ENCODE measurements at places on chromosomes 11 and 22.

DNA sequence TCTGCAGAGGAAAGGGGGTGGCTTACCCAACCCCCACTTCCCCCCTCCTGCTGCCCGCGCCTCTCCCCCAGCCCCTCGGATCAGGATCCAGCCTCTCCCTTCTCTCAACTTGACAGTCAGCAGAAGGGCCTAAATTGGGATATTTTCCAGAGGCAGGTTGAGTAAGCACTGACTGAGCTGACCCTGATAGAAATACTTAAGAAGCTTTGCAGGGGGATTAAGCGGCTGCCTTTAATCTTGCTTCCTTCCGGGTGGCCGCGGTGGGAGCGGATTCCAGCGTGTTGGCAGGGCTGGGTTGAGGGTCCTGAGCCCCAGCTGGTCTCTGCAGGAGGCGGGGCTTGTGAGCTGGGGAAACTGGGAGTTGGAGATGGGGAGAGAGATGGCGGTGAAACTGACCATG, 445.2 kb downstream of the NTM start:
- DNase-seq: no peak

GRCh38 chr22:28180804-28181731, 262.0 kb upstream of the PITPNB start:
- DNase-seq: no peak

DNA sequence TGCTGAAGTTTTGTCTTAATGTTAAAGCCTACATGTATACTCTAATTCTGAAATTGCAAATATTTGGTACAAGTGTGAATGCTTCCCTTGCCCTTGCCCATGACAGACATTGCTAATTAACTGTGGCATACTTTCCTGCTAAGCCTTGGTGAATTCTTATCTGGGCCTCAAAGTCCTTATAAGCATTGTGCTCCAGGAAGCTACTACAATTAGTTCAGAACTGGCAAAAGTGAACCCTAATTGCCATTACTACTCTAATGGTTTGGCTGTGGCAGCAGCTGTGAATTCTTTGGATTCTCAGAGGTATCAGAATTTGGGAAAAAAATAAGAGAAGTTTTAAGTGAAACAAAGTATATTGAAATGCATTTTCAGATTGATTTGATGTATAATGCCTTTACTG, 24.3 kb downstream of the EMSY start:
- DNase-seq: no peak

GRCh38 chr11:111982019-111982464, 43.2 kb upstream of the DLAT start:
- DNase-seq: peak; percentile 53

GRCh38 chr22:44330188-44330743, 17.5 kb upstream of the SHISAL1 start:
- DNase-seq: no peak

DNA sequence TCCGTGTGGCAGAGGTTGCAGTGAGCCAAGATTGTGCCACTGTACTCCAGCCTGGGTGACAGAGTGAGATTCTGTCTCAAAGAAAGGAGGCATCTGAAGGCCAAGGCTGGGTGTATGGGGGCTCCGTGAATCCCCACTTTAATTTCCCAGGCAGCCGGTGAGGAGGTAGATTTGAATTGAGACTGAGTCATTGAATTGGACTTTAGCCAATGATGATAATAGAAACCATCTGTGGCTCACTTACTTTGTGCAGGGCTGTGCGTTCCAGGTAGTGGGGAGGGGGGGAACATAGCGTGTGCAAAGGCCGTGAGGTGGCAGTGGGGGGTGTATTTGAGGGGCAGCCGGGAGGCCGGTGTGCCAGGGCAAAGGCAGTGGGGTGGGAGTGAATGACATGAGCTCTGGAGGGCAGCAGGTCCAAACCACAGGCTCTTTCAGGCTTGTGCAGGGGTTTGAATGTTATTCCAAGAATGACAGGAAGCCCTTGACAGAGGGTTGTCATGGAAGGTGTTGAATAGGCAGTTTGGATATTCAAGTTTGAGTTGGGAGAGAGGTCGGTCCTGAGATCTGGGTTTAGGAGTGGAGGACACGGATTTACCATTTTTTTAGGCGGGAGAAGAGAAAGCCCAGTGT, 6.1 kb downstream of the ARHGAP8 start:
- DNase-seq: no peak

DNA sequence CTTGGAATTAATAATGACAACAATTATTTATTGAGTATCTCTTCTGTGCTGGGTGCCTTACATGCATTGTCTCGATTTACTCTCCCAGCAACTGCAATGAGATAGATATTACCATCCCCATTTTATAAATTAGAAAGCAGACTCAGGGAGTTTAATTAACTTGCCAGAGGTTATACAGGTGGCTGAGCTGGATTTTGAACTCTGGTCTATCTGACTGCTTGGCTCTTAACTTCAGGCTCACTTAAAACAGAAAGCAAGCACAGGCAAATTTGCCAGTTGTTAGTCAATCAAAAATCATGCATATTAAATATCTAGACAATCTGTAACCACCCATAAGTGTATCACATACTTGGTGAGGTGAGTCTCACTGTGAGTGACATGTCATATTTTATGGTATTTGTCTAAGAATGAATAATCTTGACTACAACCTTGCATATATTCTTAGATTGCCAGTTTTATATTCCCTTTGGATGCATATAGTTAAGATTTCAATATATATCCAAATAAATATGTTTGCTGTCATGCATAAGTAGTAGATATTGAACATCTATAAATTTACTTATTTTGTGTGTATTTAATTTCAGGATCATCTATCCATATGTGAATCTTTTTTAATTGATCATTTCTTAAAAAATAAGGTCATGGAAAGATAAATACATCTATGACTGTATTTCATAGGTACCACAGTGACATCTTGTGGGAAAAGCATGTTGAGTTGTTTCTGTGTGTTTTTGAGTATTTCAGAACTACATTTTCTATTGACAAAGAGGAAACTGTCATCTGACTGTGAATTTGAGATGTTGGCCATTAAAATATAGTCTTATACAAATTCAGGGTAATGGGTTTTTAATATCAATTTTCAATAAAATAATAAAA, 112.0 kb upstream of the ARHGAP42 start:
- no peak for DNase-seq

DNA sequence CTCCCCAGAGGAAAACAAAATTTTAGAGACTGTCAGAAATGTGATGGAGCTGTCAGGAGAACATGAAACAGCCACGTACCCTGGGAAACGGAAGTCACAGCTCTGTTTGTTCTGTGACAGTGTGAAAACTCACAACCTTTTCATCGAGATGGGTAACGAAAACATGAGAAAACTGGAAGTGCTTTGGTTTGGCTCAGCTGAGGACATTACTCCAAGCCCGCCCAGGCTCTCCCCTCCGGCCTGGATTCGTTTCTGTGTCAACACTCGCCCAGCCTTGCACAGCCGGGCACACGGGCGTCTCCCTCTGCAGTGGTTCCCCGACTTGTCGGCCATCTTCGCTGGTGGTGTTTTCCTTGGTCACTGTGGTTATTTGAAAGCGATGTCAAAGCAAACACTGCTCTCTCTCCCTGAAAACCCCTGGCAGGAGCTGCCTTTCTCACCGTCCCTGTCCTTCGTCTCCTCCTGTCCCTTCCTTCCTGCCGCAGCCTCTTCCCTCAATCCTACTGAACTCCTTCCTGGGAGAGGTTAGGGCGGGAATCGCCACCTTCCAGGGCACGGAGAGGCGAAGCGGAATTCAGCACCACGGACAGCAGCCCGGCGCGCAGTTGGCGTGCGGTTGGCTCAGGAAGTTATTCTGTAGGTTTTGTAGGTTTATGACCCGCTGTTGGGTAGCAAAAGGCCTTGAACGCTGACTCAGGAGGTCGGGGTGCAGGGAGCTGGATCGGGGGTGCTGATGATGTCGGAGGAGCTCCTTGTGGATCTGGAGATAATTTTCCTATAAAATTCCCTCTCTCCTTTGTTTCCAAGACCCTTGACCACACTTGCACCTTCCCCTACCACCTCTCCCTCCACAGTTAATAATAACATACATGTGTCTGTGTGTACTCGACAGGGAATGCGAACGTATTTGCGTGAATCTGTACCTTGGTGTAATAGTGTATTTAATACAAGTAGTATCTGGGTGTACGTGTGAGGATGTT, 13.1 kb upstream of the RPS19BP1 start:
- no peak for DNase-seq

GRCh38 chr22:44389181-44389580, 76.4 kb upstream of the SHISAL1 start:
- no peak for DNase-seq

GRCh38 chr11:100631316-100631715, 55.8 kb upstream of the ARHGAP42 start:
- no peak for DNase-seq

DNA sequence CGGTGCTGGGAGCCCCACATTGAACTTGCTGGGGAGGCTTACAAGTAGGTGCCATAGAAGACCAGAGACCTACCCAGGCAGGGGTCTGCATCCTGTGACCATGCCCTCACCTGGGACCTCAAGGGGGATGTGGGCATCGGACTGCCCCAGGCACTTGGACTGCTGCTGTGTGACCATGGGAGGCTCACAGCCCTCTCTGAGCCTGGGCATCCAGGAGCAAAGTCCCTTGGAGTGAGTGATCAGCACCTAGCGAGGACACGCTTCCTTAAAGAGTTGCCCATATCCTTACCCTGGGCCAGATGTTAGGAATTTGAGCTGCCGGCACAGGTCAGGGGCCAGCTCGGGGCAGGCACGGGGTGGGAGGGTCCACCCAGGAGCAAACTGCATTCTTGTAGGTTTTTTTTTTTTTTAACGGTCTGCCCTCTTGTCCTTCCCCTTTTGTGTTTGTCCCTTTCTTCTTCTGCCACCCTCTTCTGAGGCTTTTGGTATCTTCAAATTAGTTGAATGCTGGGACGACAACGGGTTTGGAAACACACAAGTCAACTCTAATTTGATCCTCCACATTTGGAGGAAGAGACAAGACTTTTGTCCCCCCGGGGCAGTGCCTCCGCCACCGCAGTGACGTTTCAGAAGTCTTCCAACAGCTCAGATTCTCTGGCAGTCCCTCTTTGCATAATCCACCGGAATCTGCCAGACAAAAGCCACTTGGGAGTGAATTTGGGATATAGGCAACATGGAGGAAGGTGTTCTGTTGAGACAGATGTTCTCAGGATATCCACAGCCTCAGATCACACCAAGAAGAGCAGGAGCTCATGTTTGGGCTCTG, 46.1 kb upstream of the LINC01488 start:
- no peak for DNase-seq

- DNase-seq: no peak
These were observed 75.6 kb downstream of the TP53I11 start for GRCh38 chr11:44875037-44875436.

DNA sequence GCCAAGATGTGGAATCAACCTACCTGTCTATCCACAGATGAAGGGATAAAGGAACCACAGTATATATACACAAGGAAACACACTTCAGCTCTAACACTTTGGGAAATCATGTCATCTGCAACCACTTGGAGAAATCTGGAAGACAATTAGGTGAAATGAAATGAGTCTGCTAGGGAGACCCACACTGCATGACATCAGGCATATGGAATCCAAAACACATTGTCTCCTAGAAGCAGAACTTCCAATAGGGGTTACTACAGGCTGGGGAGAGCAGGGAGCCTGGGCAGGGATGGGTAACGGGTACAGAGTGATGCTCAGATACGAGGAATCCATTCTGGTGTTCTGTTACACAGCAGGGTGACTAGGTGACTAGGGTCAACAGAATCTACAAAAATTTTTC, 18.3 kb downstream of the RGL4 start:
- no peak for DNase-seq

DNA sequence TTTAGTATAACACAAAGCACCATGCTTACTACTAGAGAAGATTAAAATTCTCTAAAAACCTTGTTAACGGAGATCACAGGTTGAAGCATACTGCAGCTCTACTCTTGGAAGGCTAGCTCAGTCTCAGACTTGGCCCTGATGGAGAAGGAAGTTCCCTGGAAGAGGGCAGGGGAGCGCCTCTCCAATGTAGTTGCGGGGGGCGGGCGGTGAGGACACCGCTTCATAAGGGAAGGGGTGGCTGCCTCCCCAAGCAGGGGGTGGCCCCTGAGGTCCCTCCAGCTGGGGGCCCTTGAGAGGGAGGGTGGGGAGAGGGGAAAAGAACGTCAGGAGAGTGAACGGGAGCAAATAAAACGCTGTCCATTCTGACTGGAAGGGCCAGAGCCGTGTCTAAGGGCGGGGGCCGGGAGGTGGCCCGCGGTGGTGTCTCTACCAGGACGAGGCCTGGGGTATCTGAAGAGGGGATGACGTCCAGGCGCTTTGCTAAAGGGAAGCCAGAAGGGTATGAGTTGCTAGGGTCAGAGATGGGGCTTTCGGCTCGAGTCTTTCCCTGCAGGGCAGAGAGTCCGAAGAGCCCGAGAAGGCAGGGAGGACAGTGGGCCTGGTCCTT, 553 bp upstream of the USP47 start:
- DNase-seq: peak; percentile 9

GRCh38 chr11:94662065-94662779, 95.1 kb downstream of the PIWIL4 start:
- no peak for DNase-seq

DNA sequence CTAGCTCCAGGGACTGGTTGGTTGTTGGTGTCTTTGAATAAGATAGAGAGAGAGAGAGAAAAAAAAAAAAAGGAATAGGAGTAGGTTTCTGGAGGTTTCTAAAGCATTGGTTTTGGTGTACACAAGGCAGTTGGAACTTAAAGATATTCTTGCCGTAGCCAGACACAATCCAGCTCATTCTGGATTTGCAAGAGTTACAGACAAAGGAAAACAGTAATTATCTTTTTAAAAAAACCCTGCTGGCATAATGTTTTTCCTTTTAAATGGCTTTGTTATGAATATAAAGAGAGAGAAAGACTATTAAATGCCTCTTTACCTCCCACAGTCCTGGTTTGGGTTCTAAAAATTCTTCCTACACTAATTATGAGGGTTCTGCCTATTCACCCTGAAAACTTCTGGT, 120.4 kb upstream of the RAG2 start:
- DNase-seq: no peak

DNA sequence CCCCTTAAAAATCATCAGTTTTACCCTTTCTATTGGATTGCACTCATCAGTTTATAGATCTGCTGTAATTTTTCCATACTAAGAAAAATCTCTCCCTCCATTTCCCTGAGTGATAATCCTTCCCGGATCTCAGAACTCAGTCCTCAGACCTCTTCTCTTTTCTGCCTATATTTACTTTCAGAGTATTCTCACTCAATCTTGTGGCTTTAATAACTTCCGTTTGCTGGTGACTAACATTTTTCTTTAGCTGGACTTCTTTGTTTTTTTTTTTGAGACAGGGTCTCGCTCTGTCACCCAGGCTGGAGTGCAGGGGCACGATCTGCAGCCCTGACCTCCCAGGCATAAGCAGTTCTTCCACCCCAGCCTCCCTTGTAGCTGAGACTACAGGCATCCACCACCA, 10.4 kb downstream of the ATXN10 start:
- no peak for DNase-seq

GRCh38 chr11:41289408-41289807, 170.0 kb downstream of the LRRC4C start:
- DNase-seq: no peak
